ENCODE measurements at places on chromosomes 5 and 9.

- DNase-seq, result no peak
Measured at GRCh38 chr9:75190762-75191161, 102.4 kb downstream of the OSTF1 start.

GRCh38 chr9:134502266-134502791 lies 139.3 kb upstream of the COL5A1 start:
- no peak for DNase-seq

DNA sequence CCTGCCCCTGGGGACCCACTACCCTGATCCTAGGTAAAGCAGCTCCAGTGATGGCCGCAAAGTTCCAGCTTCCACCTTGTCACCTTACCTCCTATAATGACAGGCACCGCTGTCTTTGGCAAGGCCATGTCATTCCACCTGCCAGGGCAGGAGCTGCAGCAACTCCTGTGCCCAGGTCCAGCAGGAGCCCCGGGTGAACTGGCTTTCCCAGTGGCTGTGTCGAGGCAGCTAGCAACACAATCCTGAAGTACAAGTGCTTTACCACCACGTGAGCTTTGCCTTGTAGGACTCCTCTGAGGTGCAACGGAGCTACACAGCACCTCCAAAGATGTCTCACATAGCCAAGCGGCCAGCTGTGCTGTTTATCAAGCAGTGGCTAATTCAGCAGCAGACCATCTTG lies 20.7 kb upstream of the MGAT1 start:
- no peak for DNase-seq

- no peak for DNase-seq
Measured at GRCh38 chr5:81513982-81514381, 120.0 kb upstream of the ACOT12 start.

GRCh38 chr5:154071799-154072413 lies 33.1 kb downstream of the MFAP3 start:
- DNase-seq, result no peak

GRCh38 chr5:172951371-172952033 lies 7.7 kb upstream of the RPL26L1 start:
- DNase-seq, result no peak

- peak; percentile 69 for DNase-seq
Measured at GRCh38 chr5:140037012-140037411, 6.1 kb downstream of the NRG2 start.

Measured in globus pallidus (tissue), 1 donor.